ENCODE measurements at places on chromosomes 16 and 17. TPM values are rescaled to one million over a fixed set of nuclear protein-coding genes. Genes with fewer than 3 reads are reported as not detected.

Gene KREMEN2
- total RNA-seq: 8.5 TPM

Gene MMP15
- 8.4 TPM for total RNA-seq

Gene NT5M
- total RNA-seq: 1.4 TPM

Gene IL34
- total RNA-seq: 0.11 TPM

Gene TBC1D3
- 1.8 TPM for total RNA-seq

Gene GPR139
- not detected for total RNA-seq

Gene SARM1
- 0.61 TPM for total RNA-seq

Gene PGS1
- 14.9 TPM for total RNA-seq

Gene HSPB9
- not detected for total RNA-seq

Gene RPS15A
- total RNA-seq: 1,875 TPM

Gene KIF18B
- total RNA-seq: 17.0 TPM

Gene CTF1
- total RNA-seq: 0.95 TPM

Gene ZNF385C
- 0.04 TPM for total RNA-seq

Gene KRT25
- total RNA-seq: not detected

Gene CPHXL2
- total RNA-seq: not detected

Gene CD300LG
- not detected for total RNA-seq

Gene SULT1A3
- total RNA-seq: 7.5 TPM

Gene HP
- not detected for total RNA-seq

Gene HAGH
- total RNA-seq: 24.3 TPM

Gene ABCC12
- not detected for total RNA-seq

Gene MARVELD3
- 14.2 TPM for total RNA-seq

Gene NLRC3
- total RNA-seq: not detected

Gene CACNG4
- 0.18 TPM for total RNA-seq

Gene KLHL10
- total RNA-seq: not detected

Gene CBFA2T3
- 0.20 TPM for total RNA-seq

Gene DHRS7C
- not detected for total RNA-seq

Measured in foreskin keratinocyte (primary cell).